ENCODE measurements at places on chromosomes 2 and 18.

- no peak for DNase-seq
These were observed 34.6 kb upstream of the IL1B start for GRCh38 chr2:112870841-112871835.

GRCh38 chr2:196252408-196253115 is 81.2 kb upstream of the STK17B start:
- DNase-seq, result no peak

GRCh38 chr2:191014653-191015020 is 666 bp upstream of the STAT1 start:
- no peak for DNase-seq

DNA sequence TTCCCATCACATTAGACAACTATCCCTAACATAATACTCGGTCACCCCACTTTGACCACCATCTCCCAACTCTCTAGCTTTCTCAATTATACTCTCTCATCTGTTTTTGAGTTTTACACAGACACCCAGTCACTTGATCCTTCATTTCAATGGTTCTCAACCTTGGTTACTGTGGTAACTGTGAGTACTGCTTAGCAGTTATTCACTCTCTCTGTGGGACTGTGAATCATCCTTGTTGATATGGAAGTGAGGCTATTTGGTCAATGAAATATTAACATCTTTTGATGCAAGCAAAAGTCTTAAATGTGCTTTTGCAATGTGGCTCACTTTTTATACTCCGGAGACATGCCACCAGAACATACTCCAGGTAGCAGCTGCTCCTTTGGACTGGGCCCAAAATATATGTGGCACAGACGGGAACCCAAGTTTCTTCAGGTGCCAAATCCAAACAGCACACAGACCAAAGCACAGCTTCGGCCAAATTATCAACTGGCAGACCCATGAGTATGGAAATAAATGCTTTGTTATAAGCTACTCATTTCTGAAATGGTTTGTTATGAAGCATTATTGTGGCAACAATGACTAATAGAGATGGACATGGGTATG is 75.0 kb upstream of the SLC25A52 start:
- no peak for DNase-seq

- DNase-seq, result no peak
These were observed 45.6 kb upstream of the ZC3H15 start for GRCh38 chr2:186440506-186440905.

DNA sequence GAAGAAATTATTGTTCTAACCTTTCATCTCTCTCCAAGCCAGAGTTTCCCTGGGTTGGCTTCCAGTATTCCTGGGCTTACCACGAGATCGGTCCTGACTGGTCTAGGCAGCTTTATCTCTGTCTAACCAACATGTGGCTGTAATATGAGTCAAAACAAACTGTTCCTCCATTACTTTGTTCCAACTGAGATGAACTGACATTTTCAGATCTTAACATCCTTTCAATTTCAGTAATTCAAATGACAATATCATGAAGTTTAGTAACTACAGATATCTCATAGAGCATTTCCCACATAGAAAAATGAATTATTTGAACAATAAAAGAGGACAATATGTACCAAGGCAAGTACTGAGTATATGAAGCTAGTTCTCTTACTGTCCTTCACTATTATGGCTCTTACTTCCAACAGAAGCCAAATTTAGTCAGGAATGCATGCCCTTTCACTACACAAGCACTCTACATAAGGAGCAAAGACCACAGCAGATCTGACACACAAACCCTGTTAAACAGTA is 15.5 kb downstream of the SLC25A12 start:
- no peak for DNase-seq

DNA sequence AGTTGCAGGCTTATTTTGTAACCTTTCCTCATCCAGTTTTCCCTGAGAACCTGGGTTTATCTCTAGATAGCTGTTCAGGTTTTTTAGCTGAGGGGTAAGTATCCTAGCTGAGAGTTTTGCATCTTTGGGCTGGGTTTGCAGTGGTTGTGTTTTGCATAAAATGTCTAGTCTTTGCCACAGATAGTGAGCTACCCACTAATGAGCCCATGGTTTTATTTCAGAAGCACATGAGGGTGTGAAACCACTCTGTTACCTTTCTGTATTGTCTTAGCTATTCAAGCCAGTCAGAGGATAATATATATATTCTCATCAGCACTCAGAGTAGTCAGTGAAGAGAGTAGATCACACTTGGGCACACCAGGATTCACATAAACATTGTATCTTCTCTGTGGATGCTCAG is 24.6 kb upstream of the TXNDC2 start:
- no peak for DNase-seq

DNA sequence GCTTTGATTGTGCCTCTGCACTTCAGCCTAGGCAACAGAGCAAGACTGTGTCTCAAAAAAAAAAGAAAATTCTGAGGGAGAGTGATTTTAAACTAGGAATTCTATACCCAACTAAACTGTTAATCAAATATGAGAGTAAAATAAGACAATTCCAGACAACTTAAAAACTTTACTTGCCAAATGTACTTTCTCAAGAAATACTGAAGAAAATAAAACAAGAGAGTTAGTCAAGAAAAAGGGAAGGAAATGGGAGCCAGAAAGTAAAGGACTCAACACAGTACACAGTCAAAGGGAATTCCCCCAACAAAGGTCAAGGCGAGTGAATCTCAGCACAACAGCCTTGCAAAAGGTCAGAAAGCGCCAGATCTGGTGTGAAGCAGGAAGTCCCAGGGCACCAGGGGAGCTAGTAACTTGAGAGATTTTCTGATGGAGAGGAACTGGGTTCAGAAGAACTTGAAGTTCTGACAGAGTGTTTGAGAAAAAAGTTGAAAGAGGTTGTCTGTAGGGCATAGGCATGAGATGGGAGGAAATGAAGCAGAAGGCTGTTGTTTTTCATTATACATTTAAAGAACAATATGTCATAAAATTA is 22.6 kb upstream of the TBC1D8 start:
- no peak for DNase-seq

DNA sequence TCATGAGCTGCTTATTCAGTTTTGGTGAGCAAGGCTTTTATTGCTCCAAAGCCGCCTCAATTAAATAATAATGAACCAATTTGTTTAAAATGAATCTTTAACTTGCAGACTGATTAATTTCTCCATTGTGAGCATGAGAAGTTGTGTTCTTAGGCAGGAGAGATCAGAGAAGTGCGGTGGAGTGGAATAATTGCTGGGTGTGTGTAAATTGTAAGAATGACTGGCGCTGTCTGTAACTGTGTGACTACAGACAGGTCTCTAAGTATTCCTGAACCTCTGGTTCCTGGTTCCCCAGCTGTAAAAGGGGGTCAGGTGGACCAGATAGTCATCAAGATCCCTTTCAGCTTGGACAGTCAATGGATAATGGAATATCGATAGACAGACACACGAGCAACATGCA is 98.0 kb upstream of the EFEMP1 start:
- no peak for DNase-seq

DNA sequence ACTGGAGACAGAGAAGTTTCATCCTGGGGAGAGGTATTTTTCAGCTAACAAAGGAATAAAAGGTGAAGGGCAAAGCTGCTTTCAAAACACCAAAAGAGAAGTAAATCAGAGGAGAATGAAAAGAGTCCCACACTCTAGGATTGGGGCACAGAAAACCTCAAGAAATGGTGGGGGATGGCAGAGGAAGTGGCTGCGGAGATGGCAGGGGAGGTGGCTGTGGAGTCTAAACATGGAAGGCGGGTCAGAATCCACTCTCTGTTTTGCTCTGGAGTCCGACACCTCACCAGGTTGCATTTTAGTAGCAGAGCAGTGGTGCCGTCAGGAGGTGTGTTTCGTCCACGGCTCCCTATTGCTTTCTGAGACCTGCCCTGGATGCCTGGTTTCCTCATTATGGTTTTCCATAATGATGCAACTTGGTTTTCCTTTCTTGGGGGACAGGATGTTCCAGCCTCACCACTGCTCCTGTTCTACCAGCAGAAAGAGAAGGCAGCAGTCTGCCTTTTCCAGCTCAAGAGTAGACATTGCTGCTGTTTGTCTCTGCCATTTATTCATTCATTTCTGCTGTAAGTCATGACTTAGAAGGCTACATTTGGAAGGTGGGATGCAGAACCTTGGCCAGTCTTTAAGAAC is 188.7 kb downstream of the ANKRD44 start:
- no peak for DNase-seq

DNA sequence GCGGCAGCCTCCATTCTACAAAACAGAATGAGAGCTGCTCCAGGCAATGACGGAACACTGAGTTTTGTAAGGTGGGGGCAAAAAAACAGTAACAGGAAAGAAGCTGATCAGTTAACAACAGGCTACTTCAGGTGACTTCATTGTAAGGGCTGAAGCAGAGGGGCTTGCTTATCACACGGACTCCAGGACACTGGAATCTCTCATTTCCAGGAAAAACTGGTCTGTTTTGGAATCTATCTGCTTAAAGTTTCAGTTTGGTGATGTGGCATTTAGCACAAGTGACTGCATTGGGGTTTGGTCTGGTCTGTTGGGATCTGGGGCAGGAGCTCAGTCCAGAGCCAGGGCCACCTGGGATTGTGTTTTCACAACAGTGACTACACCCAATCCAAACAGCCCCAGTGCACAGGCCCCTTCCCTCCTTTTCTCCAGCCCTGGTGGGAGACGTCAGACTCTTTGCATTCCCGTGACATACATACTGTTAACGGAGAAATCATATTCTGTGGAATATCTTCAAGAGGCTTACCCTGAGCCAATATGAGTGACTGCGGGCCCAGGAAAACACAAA is 14.1 kb downstream of the AMER3 start:
- no peak for DNase-seq

DNA sequence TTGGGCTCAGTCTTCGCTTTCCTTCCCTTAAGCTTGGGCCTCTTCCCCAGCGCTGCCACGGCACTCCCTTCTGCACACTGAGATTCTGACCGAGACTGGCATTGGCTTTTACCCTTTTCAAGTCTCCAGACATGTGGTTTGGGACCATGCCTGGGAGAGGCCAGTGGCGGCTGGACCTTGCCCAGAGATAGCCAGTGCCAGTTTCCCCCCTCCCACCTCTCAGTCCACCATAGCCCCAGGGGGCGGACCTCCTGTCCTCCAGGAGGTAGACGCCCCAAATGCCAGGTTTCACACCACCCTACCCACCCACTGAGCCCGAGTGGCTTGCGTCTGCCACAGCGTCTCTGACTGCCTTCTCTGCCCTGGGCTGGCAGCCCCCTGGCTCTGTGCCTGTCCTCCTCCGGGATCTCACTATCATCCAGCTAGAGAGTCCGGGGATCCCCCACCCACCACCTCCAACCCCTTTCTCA is 47.7 kb downstream of the INPP5D start:
- no peak for DNase-seq

DNA sequence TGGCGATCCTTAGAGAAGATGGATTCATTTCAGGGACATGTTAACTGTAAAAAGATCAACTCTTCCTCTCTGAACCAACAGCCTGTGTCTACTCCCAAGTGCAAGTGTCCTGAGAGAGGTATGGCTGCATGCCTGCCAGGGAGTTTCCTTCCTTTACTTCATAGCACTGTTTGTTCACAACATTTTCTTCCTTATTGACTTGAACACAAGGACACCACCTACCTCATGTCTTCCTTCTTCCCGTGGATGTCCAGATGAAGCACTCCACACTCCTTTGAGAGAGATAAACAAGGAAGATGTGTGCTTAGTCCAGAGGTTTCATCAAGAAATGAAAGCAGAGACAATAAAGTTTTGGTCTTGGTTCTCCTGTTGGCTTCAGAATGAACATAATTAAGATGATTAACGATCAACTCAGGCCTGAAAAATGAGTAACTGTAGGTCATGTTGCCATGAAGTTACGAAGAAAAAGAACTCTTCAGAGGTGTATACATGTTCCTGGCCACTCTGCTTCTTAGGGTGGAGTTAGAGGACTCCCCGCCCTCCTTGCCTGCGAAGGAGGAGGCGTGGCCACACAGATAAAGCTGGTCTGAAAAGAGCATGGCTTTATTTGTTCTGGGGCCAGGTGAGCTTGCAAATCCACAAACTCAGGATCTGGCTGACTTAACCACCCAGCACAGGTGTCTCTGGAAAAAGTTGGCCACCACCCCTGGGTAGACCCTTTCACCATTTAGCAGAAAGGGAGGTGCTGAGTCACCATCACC is 155.0 kb upstream of the KCTD1 start:
- no peak for DNase-seq

Measured in GM06990 (cell line).